Bronchial epithelial cell (primary cell): ENCODE measurements at places on chromosomes 2 and 18.
A peak's percentile ranks its signal among the peaks of the same experiment; 100 is the strongest.

- DNase-seq = no peak
Measured at GRCh38 chr2:230068016-230068650, 591 bp downstream of the SLC16A14 start.

DNA sequence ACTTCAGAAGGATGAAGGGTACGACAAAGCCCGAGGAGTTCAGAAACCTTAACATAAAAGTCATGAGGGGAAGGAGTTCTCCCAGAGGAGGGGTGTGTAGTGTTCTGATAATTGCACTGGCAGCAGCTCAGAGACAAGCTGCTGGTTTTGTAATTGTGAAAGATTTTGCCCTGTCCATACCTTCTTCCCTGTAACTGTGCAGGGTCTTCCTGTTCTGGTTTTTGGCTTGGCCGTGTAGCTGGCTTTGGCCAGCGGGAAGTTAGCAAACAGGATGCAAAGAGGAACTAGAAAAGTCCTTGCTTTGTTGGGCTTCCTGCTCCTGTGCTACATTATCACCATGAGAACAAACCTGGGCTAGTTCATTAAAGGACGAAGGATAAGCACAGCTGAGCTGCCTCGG is 160.8 kb downstream of the LPIN1 start:
- DNase-seq = no peak

DNA sequence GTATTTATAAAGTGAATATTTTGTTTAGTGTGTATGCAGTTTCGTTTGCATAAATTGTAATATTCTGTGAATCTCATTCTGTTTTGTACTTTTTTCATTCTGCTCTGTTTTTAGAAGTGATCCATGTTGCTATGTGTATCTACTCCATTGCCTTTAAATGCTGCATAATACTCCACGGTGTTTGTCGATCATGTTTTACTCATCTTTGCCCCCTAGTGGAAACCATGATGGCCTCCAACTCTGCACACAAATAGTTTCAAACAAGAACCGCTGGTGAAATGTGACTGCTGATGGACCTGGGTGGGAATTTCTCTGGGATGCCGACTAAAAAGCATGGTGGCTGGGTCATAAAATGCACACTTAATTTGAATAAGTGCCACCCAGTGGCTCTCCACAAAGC is 32.0 kb upstream of the SKOR2 start:
- DNase-seq = peak; percentile 22

DNA sequence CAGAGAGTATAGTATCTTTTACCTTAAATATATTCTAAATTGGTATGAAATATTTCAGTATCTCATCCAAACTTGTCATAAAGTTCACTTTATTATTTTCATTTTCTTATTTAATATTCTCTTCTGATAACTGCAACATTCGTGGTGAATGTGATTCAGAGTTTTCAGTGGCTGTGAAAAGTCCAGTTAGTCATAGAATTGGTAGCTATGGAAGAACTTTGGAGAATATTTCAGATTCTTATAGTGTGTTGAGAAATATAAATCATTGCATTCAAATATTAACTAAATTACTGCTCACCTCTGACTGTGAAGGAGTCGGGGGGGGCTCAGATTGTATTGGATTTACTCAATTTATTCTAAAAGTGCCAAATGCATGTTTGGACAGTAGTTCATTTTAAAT is 178.6 kb upstream of the VWC2L start:
- peak; percentile 10 for DNase-seq

DNA sequence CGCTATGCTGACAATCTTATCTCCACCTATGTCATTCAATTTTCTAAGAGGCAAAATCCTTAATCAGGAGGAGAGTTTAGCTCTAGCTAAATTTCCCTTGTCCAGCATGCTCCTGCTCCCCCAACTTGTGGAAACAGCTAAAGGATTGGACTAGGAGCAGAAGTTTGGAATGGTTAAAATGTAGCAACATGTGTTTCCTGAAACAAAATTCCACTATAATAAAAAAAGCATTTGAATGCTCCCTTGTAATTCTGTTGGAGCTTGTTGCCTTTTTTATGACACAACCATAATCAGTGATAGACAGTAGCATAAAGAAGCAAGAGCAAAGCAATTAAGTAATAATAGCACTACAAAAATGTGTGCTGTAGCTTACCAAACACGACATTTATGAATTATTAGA is 6.9 kb downstream of the ACTR3 start:
- no peak for DNase-seq

- no peak for DNase-seq
Measured at GRCh38 chr2:197128897-197129296, 181.7 kb downstream of the ANKRD44 start.

GRCh38 chr2:168552450-168552856 is 96.4 kb downstream of the CERS6 start:
- no peak for DNase-seq

DNA sequence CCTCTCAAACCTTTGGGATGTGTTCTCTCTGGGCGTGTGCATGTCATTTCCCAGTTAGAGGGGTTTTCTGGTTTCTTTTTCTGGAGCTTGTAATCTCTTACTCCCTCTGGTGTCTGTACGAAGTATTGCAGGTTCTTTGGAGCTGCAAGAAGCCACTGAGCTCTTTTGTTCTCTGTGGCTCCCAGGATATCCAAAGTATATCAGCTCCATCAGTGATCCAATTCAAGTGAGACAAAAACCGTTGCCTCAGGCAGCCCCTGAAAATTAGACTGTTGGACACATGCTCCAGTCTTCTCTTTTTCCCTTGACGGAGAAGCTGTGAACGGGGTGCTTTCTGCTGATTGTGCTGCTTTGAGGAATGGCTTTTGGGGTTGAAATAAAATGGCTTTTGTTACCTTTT is 59.0 kb upstream of the LDLRAD4 start:
- peak; percentile 64 for DNase-seq

DNA sequence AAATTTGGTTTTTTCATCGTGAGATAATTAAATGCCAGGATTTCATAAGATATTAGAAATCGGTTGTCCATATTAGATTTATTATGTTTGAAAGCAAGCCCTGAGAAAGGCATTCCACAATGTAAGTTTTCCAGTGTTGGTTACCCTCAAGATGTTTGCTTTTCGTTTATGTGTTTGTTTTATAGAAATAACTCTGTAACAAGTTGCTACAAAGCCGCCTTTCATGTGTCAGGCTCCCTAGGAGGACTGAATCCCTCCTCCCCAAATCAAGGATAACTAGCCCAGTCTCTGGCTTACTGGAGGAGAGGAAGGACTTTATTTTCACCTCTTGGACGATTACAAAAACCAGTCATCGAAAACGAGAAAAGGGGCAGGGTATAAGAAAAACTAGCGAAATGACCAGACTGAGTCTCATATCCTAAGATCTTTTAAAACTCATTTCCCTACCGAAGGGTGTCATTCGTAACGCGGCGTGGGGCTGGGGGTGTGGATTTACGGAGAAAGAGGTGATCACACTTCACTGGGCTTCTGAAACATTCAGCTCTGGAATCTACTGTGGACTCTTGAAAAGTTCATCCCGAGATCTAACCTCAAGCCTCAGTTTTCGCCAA is 1.0 kb upstream of the PEX13 start:
- DNase-seq = peak; percentile 37

DNA sequence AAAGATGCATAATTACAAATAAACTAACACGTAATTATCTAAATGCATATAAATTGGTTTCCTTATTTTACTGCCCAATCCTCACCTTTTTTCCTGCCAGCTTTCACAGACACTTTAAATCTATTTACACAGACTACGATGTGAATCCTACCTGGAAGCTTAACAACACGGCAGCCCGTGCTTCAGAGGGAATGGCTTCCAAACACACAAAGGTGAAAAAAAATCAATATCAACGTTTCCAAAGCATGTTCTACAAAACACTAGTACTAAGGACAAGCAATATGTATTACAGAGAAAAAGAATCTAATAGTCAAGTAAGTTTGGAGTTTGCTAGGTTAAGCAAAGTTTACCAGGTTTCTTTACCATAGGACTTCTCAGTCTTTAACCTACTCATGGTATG is 4.4 kb downstream of the MAP4K3 start:
- no peak for DNase-seq

- DNase-seq = peak; percentile 81
Measured at GRCh38 chr2:12684471-12684936, 32.2 kb upstream of the TRIB2 start.

DNA sequence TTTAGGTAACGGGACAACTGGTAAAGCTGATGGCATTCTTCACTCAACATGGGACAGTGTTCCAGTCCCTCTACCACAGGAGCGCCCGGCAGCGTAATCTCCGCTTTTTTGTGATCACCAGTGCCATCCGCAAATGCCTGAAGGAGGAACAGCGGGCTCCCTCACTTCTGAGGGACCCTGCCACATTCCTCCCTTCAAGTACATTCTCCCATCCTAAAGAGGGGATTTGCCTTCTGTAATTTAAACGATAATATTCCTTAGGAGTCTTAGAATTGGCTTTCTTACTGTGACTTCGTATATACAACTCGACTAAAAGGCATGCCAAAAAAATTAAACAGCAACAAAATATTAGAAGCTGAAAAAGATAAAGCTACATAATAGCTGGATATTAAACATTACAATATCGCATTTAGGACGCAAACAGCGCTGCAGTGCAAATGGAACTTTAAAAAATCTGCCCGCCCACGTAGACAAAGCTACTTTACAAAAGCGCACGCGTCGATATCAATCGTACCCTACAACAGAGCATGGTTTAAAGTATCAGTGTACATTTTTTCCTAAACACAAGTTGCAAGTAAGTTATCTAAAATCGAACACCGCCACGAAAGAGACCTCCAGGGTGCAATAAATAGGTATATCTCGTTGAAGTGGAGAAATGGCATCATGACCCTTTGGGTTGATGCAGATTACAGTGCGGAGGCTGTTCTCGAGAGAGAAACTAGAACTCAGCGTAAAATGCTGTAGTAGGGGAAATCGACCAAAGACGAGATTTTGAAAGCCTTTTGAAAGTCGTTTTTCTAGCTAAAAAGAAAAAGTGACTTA is 2.3 kb upstream of the VSNL1 start:
- DNase-seq = peak; percentile 53

- DNase-seq = no peak
Measured at GRCh38 chr18:9792565-9793245, 84.6 kb downstream of the RAB31 start.

- no peak for DNase-seq
Measured at GRCh38 chr2:121043827-121044222, 241.2 kb downstream of the TFCP2L1 start.

- DNase-seq = no peak
Measured at GRCh38 chr2:107266555-107266954, 380.6 kb upstream of the ST6GAL2 start.

DNA sequence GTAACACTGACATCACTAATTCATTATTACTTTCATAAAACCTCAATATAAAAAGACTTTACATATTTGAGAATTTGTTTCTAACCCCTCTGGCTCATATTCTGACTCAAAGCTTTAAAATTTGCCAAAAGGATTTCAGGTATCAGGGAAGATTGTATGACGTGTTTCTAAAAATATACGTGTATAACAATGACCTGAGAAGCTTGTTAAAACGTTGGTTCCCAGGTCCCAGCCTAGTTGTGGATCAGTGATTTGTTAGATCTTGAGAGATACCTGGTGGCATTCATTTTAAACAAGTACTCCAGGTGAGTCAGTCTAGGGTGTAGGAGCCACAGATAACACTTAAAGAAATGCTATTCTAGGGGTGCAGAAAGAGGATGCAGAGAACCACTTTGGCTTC is 1096.8 kb upstream of the NXPH2 start:
- DNase-seq = no peak

GRCh38 chr2:148209603-148210002 is 188.7 kb downstream of the MBD5 start:
- DNase-seq = no peak

DNA sequence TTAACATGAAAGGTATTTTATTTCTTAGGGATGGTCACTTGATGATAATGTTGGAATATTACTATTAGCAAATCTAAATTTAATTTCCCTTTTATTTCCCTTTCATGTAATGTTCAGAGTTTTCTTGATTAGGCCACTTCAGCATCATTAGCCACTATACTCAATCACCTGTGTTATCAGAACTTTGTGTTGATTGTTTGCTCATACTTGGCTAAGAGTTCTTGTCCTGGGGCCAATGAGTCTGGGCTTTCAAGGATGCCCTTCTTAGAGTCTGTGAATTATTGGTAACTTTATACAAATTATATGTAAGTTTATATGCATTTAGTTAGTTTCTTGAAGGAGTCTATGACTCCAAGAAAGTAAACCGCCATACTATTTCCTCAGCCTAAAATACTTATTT is 408.0 kb upstream of the DDX18 start:
- DNase-seq = no peak

DNA sequence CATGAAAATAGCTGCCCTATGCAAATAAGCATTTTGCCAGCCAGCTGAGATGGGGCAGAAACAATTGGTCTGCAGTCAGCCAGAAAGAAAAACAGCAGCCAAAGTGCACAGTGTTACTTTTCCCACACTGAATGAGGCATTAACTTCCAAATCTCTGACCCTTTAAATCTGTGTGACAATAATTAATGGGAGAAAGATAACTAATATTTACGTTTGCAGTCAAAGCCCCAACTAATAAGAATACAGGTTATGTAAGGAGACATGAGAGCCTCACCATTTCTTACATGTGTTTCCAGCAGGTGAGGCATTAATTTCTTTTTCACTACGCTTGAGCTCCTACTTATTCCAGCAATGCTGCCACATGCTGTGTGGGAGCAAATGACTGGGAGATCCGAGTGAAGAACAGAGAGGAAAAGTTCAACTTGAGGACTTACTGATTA is 339.0 kb downstream of the SATB2 start:
- DNase-seq = no peak

DNA sequence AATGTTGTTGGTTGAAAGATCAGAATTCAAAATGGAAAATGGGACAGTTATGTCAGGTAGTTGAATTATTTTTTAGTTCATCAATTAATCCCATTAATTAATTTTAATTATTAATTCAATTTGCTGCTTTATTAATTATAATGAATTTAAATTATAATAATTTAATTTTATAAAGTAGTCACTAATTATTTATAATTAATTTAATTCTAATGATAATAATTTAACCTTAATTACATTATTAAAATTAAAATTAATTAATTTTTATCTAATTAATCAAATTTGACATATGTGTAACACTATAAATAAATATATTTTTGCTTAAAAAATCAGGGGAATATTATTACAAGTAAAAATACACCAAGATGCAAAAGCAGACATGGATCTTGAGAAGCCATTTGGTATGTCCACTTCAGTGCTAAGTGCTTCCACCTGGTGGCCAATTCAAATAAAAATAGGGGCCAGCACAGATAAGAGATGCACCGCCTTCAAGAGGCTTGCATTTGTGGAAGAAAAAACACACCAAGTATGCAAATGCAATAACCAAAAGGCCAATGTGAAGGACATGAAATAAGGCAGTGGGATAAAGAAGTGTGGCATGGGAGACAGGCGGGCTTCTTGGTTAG is 73.2 kb downstream of the MBP start:
- DNase-seq = peak; percentile 58

DNA sequence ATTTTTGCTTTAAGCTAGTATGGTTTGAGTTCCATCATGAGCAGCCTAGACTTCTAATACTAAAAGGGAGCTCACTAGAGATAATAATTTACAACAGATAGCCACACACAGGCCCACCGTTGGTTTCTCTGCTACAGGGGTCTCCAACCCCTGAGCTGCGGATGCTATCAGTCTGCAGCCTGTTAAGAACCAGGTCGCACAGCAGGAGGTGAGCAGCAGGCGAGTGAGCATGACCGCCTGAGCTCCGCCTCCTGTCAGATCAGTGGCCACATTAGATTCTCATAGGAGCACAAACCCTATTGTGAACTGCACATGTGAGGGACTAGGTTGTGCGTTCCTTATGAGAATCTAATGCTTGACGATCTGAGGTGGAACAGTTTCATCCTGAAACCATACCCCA is 150.6 kb downstream of the HRH4 start:
- no peak for DNase-seq

GRCh38 chr18:27707201-27707600 is 469.7 kb downstream of the CDH2 start:
- peak; percentile 39 for DNase-seq

GRCh38 chr2:119795309-119796303 is 35.9 kb downstream of the PTPN4 start:
- DNase-seq = no peak
